Activated CD4-positive, alpha-beta T cell treated with anti-CD3 and anti-CD28 coated beads, Interleukin-2, amount 10 ng/mL, durations not matched to agents 7 days and 5 days (primary cell): ENCODE measurements at places on chromosomes 11 and 22.

GRCh38 chr11:48024635-48025071 lies 44.3 kb downstream of the PTPRJ start:
- no peak for DNase-seq

DNA sequence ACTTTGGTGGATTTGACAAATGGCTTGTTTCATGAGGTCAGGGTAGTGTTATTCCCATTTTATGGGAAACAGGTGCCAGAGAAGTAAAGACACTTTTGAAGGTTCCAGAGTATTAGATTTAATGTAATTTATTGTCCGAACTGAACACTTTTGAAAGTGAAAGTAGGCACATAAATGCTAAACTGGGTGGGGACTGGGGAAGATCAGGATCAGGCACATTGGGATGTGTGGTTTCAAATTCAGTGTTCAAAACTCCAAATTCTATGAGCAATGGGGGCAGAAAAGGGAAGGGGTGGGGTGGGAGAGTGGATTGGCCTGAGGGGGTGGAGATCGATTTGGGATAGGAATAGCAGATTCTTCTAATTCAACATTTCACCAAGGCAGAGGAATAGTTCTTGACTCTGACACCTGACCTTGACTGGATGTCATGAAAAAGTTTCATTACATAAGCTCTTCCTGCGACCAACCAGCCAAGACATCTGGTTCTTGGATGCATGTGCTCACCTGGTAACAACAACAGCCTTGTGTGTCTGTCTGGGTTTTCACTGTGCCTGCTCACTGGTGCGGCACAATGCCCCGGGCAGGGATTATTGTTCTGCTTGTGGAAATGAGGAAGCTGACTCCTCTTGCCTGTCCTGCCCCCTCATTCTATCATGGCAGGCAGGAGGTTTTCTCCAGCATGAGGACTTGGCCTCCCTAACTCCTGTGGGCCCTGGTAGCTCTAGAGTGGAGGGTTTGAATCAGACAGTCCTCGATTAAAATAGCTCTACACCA lies 10.8 kb downstream of the PPFIBP2 start:
- DNase-seq = no peak

DNA sequence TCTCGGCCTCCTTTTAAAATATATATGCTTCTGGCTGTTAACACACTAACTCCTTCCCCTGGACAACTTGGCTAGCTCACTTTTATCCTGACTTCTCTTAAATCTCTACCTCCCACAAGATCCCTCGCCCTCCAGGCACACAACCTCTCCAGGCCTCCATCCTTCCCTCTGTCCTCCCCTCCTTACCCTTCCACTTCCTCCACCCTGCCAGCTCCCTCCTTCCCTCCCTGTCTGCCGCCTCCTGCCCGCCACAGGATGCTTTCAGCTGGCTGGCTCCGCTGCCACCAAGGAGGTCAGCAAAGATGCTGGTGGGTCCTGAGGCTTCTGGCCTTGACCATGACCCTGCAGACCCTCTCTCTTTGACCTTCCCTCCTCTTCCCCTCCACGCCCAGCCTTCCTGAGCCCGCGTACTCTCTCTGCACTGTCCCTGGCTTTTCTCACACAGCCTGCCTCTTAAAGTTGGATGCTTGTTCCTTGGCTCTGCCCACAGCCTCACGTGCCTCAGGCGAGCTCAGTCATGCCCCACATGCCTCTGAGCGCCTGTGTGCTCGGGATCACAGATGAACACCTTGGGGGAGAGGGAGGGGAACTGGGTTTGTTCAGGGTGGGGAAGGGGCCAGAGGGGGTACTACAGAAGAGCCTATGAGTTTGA lies 6.7 kb downstream of the NFAM1 start:
- no peak for DNase-seq

DNA sequence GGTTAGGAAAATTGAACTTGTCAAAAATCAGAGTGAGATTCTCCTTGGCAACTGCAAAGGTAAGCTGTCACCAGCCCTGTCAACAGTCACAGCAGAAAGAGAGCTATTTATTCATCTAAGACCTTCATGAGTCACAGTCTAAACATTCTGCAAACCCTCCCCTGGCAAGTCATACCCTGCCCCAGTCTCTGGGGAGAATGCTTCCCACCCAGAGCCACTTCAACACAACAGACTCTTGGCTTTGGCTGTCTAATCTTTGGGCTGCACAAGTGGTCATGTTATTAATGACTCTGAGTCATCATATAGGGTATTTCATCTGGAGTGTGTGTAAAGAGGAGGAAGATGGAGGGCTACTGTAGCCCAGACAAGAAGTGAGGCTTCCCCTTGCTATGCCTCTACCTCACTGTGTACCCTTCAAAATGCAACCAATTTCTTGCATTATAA lies 153.4 kb downstream of the CCDC34 start:
- DNase-seq = no peak

GRCh38 chr11:95950905-95951304 lies 27.0 kb upstream of the MTMR2 start:
- no peak for DNase-seq

DNA sequence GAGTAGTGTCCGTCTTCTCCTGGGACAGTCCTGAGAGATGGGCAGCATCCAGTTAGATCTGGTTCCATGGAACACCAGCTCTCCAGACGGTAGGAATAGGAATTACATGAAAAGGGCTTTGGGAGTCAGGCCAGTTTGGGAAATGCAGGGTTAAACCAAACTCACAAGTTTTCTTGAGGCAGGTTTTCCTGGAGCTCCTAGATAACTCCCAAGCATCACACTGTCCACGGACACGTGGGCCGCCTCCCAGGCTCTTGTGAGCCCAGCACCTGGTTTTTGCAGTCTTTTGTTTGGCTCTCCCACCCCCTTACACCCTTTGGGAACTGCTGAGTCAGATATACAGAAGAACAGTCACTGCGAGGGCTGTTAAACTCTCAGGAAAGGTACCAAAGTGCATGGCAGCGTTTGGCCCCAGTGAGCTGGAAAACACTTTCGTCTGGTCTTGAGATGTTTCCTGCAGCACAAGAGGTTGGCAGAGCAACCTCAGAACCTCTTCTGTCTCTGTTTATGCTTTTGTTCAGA lies 90.0 kb downstream of the BCR start:
- no peak for DNase-seq
